Activated T-helper 1 cell treated with anti-CD3 and anti-CD28 coated beads, Interleukin-12 subunit alpha, Interleukin-12 subunit beta, Interleukin-2, Interleukin-4 antibody, amounts not matched to agents 30 ng/mL and 10 ng/mL and 1 ng/mL, durations not matched to agents 14 hours and 24 hours and 36 hours (primary cell): ENCODE measurements at places on chromosomes 16 and 17. TPM values are rescaled to one million over a fixed set of nuclear protein-coding genes. Genes with fewer than 3 reads are reported as not detected.

Gene FAAP100
- 69.2 and 69.5 TPM in 2 replicates for total RNA-seq

DNA sequence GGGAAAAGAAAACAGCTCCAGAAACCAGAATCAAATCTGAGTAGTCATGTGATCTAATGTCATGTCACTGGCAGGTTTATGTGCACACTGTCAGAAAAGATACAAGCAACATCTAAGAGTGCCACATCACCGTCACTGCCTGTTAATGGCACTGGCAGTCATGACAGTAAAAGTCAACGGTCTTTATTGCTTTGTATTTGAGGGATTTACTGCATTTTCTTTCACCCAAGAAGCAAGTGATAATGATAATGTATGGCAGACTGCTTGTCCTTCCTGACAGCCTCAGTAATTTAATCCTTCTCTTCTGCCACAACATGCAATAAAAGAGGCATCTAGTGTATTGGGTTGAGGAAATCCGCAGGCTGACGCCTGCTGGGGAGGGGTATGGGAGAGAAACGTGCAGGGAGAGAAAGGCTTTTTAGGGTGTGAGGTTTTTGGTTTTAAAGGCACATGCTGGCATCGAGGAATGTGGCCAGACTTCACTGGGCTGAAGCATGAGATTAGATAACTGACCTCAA lies 92.4 kb downstream of the RPGRIP1L start:
- no peak overlapping the region for H3K4me3 ChIP-seq
- H3K27ac ChIP-seq: no peak overlapping the region
- H3K36me3 ChIP-seq: no peaks in the 10 kb centered on the region
- no peaks in the 10 kb centered on the region for H3K27me3 ChIP-seq
- no peaks in the 10 kb centered on the region for H3K4me1 ChIP-seq

Gene IQCK
- total RNA-seq: 1.1 and 2.0 TPM in 2 replicates

GRCh38 chr17:67456103-67456502 lies 79.0 kb downstream of the PITPNC1 start:
- H3K4me3 ChIP-seq: no peak overlapping the region
- DNase-seq: no peak
- H3K4me1 ChIP-seq: peaks cover 49% of the 10 kb centered on the region

DNA sequence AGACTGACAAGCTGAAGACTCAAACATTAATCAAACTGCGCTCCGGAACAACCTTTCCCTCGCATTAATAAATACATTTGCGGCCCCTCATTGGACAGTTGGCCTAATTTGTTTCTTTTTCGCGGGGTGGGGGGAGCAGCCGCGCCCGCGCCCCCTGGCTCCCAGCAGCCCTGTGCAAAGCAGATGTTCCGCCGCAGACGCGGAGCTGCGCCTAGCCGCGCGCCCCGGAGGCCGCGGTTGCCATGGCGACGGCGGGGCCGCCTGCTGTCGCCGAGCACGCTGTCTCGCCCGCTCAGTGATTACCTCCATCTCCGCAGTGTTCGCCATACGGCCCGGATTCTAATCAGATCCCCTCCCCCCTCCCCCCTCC lies 25.5 kb downstream of the COPZ2 start:
- peak; percentile 67 for DNase-seq
- peaks cover 6% of the 10 kb centered on the region for H3K4me1 ChIP-seq
- H3K27ac ChIP-seq: no peak overlapping the region
- H3K4me3 ChIP-seq: peak overlapping the region; percentile 84
- peaks cover 20% of the 10 kb centered on the region for H3K27me3 ChIP-seq

Gene SDK2
- 0.27 and 0.44 TPM in 2 replicates for total RNA-seq

Gene CCL2
- total RNA-seq: 0.39 and 0.65 TPM in 2 replicates
